NCI-H524 (cell line): ENCODE measurements at places on chromosomes 4 and X.

DNA sequence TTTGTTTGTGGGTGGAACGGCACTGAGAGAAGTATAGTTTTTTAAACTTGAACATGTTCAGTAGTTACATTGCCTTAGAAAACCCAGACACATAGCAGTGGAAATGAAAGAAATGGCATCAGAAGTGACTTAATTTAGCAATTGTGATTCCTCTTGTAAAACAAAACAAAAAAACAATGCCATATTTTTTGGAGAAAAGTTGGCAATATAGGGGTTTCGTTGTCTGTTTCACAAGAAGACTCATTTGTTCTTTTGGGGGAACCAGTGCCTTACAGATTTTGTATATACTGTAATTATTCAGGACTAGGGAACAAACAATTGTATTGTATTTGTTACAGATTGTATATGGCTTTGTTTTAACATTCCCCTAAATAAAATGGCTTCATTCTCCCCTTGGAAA is 390.7 kb downstream of the UNC5C start:
- no peak for DNase-seq

DNA sequence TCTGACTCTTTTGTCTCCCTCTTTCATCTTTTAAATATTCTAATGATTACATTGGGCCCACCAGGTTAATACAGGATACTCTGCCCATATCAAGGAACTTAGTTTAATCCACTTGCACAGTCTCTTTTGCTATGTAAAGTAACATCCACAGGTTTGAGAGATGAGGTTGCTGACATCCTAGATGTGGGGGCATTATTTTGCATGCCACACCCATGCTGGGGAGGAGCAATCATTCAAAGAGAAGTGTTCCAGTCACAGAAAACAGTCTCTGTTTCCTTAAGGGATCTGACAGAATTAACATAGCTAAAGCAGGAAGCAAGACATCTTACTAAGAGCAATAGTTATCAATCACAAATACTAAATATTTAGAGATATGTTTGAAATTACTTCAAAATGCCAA is 11.5 kb upstream of the TRAM1L1 start:
- no peak for DNase-seq

- no peak for DNase-seq
Measured at GRCh38 chr4:143633833-143634232, 66.6 kb downstream of the FREM3 start.

GRCh38 chrX:39613482-39613995 is 484.2 kb downstream of the BCOR start:
- DNase-seq, result peak; percentile 85

- no peak for DNase-seq
Measured at GRCh38 chr4:160514126-160514525, 1411.2 kb downstream of the RAPGEF2 start.

DNA sequence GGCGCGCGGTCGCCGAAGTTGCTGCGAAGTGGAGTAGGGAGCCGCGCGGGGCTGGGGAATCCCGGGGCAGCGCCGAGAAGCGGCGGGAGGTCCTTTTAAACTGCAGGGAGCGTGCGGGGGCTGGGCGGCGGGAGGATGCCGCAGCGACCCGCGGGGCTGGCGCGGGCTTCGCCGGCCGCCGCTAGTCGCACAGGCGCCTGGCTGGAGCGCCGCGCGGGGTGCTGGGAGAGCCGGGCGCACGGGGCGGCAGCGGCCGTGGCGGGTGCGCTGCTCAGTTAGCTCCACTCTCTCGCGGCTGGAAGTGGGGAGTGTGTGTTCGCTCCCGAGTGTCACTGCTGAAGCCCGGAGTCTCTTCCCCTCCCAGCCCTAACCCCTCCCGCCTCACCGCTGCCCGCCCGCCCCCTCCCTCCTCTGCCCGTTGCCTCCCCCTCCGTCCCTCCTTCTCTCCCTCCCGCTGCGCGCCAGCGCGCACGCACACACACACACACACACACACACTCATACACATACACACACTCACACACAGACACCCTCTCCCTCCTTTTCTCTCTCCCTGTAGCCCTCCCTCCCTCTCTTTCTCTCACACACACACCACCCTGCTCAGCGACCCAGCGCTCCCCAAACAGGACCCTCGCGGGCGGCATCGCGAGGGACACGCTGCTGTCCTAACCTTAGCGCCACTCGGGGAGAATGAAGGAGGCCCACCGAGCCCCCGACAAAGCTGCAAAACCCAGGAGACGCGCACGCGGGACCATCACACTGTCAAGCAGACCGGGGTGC is at the start of gene NDNF:
TSS of gene NDNF (minus strand) at position 312 of the 780 bp plus-strand sequence. CDS start 26,698 bp downstream, outside the sequence.
- DNase-seq, result no peak
